ENCODE measurements at places on chromosomes 1 and 21.

DNA sequence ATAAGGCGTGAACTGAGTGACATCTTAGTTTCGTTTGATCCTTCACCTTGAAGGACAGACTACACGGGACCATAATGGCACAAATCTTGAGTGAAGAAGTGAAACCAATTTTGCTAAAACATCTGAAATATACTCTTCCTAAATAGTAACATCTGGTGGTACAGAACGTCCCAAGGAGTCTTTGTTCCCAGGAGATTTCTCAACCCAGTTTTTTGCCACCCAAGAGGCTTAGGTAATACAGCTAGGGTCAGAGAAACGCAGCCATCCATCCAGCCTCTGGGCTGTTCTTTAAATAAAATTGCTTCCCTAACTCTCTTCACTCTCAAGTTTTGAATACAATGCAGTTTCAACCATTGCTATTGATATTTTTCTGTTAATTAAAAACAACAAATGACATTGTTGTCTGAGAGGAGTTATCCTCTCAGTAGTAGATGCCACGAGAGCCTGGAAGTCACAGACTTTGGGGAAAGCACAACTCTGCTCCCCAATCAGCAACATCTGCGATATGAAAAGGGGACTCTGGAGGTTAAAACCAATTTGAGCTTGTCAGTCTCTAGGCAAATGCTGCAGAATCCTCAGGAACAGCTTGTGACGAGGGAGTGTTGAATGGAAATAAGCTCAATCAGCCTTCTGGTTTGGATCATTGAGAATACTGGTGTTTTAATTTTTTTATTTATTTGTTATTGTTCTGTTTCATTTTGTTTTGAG, 394.3 kb upstream of the ADGRL2 start:
- no peak for DNase-seq

GRCh38 chr1:186819126-186819525, 9.6 kb upstream of the PLA2G4A start:
- no peak for DNase-seq

DNA sequence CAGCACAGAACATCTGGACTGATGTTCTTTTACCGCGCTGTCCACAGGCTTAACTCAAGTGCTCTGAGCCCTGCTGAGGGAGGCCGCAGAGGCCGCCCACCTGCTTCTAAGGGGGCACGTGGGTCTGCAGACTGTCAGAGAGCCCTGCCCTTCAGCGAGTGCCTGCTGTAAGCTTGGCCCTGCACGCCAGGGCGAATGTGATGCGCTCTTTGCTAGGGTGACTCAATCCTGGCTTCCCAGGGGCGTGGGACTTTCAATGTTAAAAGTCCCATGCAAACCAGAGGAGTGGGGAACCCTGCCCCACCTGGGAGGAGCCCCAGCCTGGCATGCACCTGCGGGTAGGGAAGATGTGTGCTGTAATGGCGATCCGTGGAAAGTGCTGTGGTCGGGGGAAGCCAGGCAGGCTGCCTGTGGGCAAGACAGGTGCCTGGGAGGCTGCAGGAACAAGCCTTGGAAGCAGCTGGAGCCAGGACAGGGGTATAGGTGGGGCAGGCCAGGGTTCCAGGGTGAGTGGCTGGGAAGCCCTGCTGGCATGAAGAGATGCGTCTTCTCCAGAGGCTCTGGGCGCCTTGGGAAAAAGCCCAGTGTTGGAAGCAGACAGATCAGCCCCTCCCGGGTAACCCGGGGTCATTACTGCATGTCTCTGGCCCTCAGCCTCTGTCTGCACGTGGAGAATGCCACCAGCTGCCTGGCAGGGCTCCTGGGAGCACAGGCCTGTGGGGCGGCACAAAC, 594 bp upstream of the PANK4 start:
- peak; percentile 36 for DNase-seq

- no peak for DNase-seq
These were observed 218.8 kb upstream of the TMPRSS15 start for GRCh38 chr21:18622383-18622782.

DNA sequence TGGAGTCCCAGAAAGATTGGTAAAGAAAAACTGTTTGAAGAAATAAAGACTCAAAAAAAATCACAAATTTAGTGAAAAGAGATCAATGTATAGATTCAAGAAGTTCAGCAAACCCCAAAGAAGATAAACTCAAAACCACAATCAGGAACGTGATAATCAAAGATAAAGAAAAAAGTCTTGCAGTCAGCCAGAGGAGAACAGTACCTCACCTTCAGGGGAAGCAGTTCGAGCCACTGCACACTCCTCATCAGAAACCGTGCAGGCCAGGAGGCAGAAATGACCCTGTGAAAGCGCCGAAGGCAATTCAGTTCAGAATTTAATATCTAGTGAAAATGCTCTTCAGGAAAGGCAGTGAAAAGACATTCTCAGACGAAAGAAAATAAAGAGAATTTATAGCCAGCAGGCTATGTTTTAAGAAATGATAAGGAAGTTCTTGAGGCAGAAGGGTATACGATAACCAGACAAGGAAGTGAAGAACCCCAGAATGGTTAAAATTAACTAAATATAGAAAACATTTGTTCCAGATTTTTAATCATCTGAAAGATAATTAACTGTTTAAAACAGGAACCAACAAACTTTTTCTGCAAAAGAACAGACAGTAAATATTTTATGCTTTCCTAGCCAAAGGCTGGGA, 13.5 kb upstream of the SUMO3 start:
- DNase-seq = no peak

DNA sequence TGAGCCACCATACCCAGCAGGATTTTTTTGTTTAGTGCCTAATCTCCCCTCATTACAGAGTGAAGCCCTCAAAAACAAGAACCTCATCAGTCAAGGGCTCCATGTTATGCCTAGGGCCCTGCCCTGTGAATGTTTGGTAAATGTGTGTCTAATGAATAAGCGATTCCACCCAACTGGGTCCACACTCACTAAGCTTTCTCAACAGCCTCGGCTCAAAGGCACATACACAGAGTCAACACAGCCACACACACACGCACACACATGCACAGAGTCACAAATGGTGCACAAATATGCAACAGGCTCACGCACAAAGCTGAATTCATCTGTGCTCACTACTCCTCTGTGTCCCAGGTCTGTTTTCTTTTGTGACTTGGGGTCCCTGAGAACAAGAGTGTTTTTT, 11.7 kb upstream of the SYNC start:
- no peak for DNase-seq

DNA sequence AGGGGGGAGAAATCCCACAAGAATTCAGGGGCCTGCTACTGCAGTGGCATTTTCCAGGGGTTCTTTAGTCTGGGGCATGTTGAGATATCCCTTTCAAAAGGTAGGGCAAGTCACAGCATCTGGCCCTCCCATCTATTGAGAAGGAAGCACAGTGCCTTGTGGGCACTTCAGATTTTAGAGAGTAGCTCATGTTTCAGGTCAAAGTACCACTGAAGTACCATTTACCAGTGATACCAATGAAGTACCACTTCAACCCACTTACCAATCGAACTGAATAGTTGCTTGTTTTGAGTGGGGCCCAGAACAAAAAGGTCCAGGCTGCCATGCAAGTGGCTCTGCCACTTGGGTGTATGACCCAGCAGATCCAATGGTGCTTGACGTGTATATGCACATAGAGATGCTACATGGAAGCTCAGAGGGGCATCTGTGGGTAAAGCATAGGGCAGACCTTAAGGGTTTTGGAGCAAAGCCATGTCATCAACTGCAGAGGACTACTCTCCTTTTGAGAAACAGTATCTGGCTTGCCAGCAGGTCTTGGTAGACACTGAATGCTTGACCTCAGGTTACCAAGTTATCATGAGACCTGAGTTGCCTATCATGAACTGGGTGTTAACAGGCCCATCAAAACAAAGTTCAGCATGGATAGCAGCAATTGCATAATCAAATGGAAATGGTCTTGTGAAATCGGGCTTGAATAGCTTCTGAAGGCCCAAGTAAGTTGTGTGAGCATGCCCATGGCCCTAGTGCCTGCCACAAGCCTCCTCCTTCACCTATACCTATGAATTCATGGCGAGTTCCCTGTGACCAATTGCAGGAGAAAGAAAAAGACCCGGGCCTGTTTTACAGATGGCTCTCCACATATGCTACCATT, 23.5 kb downstream of the PLA2G2D start:
- DNase-seq = no peak

DNA sequence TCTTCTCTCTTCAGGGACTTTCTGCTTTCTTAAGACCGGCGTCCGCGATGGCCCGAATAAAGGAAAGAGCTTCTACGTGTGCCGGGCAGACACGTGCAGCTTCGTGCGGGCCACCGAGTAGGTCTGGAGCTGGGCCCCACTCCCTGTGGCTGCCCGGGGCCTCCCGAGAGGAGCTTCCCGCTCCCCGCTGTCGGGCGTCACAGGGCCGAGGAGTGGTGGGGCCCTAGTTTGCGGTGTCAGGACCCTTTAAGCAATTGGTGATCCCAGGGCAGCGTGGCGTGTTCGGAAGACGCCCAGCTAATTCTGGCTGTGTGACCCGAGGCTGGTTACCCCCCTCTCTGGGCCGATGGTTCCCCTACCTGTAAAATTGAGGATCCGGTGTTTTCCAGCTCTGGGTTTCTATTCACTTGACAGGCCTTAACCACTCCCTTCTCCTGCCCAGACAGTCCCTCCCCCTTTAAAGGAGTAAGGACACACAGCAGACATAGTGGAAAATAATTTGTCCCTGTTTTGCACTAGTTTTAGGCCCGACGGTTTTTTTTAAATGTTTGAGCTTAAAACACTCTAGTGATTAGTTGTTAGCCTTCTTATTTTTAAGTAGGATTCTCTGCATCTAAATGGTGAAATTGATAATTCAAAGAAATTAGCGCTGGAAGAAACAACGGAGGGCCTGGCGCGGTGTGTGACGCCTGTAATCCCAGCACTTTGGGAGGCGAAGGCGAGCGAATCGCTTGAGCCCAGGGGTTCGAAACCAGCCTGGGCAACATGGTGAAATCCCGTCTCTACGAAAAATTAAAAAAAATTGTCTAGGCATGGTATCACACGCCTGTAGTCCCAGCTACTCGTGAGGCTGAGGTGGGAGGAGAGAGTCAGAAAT, 553 bp downstream of the TTF2 start:
- peak; percentile 48 for DNase-seq

- no peak for DNase-seq
These were observed 12.0 kb downstream of the SYT11 start for GRCh38 chr1:155871390-155871789.

DNA sequence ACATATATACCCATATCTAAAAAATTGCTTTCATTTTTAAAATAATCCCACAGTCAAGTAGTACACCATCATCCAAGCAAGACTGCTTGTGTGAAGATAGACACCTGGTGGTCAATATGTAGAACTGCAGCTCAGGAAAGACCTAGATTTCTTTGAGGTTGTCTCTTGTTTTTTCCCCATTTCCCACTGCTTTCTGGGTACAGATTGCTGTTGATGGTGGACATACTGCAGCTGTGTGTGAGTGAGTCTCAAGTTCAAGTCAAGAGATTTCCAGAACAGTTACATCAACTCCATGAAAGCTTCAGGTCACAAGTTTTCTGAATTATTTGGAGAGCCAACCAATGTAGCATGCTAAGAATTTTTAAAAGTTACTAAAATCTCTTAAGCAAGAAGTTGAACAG, 306.4 kb downstream of the DUSP10 start:
- peak; percentile 61 for DNase-seq

GRCh38 chr1:219081943-219082925, 91.4 kb upstream of the LYPLAL1 start:
- DNase-seq = no peak

GRCh38 chr1:60055336-60055735, 18.2 kb downstream of the C1orf87 start:
- DNase-seq = no peak

DNA sequence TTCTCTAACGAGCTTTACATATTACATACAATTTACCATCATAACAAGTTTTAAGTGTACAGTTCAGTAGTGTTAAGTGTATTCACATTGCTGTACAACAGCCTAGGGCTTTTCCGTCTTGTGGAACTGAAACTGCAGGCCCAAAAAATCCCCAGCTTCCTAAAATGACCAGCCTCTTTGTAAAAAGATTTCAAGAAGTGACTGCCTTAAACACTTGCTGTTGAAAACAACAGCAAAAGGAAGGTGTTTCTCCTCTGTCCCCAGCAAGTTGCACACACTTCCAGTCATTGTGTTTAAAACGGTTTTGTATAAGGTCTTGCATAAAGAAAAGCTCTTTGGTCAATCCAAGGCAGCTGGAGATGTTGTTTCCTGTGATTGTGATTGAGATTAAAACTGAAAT, 16.0 kb upstream of the GBP1 start:
- no peak for DNase-seq

- no peak for DNase-seq
These were observed 10.2 kb upstream of the PLXNA2 start for GRCh38 chr1:208254376-208254775.

- no peak for DNase-seq
These were observed 94.8 kb upstream of the KIAA0040 start for GRCh38 chr1:175287377-175287776.

GRCh38 chr1:79041666-79042065, 35.1 kb upstream of the ADGRL4 start:
- DNase-seq = no peak

DNA sequence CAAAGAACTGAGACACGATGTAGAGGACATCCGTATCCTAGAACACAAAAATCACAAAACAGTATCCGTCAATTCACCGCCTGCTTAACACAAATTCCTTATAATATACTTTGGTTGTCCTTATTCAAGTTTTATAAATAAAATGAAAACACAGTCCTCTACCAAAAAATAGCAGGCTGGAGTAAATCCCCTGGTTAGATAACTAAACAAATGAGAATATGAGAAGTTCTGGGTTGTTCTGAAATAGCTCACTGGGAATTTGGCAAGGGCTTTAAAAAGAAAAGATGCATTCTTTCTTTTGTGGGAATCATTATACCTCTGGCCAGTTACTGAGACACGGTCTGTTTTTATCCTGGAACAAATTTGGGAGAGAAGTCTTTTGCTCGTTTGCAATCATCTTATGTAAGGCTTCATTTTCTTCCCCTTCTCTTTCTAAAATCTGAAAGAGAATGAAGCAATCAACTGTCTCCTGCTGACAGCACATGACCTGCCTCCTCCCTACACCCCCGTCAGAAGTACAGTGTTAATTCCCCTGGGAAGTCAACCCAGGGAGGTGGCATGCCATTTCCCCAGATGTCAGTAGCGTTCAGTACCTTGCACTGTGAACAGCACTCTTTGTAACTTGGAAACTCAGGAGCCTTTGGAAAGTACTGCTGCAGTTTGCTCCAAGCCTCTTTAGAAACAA, 37.1 kb upstream of the RAP1GAP start:
- no peak for DNase-seq

- no peak for DNase-seq
These were observed 55.1 kb downstream of the UBE2T start for GRCh38 chr1:202286622-202287097.

GRCh38 chr1:202644219-202645096, 65.8 kb downstream of the SYT2 start:
- DNase-seq = no peak

- DNase-seq = no peak
These were observed 74.3 kb downstream of the LAMC1 start for GRCh38 chr1:183097438-183098051.

GRCh38 chr1:25140073-25140797, 92.1 kb downstream of the SYF2 start:
- no peak for DNase-seq

DNA sequence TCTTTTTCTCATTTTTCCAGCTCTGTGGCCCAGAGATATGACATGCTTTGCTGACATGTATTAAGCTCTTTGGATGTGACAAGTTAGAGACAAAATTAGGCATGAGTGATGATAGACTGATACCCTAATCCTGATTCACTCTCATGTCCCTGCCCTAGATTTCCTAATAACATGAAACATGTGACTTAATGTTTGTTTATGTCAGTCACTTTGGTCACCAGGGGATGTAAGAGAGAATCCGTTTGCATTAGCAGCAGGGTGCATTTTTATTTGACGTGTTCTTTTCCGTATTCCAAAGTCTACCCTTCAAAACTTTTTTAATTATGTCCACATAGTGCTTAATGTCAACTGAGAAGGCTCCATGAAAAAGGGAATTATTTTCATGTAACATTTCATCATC, 192.4 kb downstream of the HMCN1 start:
- peak; percentile 47 for DNase-seq
